ENCODE measurements at places on chromosomes 12 and 14. TPM values are rescaled to one million over a fixed set of nuclear protein-coding genes. Genes with fewer than 3 reads are reported as not detected.
A peak's percentile ranks its signal among the peaks of the same experiment; 100 is the strongest.

GRCh38 chr14:102524451-102525218, 15.1 kb upstream of the ANKRD9 start:
- no peaks in the 10 kb centered on the region for H3K27me3 ChIP-seq
- DNase-seq: peak; percentile 95
- H3K4me3 ChIP-seq: peak overlapping the region; percentile 94
- H3K36me3 ChIP-seq: no peaks in the 10 kb centered on the region

GRCh38 chr14:26928019-26928418, 330.2 kb upstream of the NOVA1 start:
- H3K4me3 ChIP-seq: no peak overlapping the region
- no peaks in the 10 kb centered on the region for H3K36me3 ChIP-seq
- H3K27me3 ChIP-seq: no peaks in the 10 kb centered on the region
- no peak for DNase-seq
- H3K27ac ChIP-seq: no peak overlapping the region
- no peaks in the 10 kb centered on the region for H3K4me1 ChIP-seq

DNA sequence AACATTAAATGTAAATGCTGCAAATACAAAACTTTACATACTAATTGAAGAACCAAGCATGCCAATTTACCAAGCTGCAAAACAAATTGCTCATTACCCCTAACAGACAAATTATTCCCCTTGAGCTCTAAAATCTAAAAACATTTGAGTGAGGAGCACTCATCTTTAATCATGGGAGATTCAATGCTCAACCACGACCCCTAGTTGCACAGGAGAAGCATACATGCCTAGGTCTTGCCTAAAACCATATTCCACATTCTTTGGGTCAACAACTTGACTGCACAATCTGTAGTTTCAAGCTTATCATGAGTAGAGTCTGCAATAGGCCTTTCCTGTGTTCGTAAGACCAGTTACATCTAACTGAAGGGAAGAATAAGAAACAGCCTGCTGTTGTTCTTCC, 69.7 kb downstream of the MGAT4C start:
- H3K27me3 ChIP-seq: no peaks in the 10 kb centered on the region
- no peaks in the 10 kb centered on the region for H3K36me3 ChIP-seq
- H3K27ac ChIP-seq: no peak overlapping the region
- DNase-seq: no peak

- H3K27me3 ChIP-seq: no peaks in the 10 kb centered on the region
- no peak overlapping the region for H3K27ac ChIP-seq
- H3K36me3 ChIP-seq: no peaks in the 10 kb centered on the region
- peaks cover 6% of the 10 kb centered on the region for H3K4me1 ChIP-seq
Measured at GRCh38 chr12:123671876-123672275, 963 bp downstream of the TCTN2 start.

KCNK10 gene
- not detected for total RNA-seq

MAP1LC3B2 gene
- 0.37 TPM for total RNA-seq
